ENCODE measurements at places on chromosomes 7 and 10. TPM values are rescaled to one million over a fixed set of nuclear protein-coding genes. Genes with fewer than 3 reads are reported as not detected.

- no peak for DNase-seq
These were observed 209.5 kb upstream of the KCTD7 start for GRCh38 chr7:66419210-66419609.

DNA sequence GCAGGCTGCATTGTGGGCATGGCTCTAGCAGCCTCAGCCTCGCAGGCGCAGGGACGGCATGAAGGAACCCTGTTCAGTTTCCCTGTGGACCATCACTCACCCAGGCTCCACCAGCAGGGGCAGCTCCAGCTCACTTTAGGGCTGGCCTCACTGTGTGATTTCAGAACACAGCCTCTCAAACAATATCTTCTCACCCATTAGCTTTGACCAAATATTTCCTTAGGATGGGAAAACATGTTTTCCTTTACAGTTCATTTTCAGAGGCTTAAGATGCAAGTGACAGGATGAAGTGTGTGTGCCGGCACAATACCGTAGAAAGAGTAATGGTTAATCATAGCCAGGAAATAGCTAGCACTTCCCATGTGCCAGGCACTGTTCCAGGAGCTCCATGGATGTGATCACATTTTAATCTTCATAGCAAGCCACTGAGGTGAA, 58.2 kb downstream of the LANCL2 start:
- peak; percentile 71 for DNase-seq

DNA sequence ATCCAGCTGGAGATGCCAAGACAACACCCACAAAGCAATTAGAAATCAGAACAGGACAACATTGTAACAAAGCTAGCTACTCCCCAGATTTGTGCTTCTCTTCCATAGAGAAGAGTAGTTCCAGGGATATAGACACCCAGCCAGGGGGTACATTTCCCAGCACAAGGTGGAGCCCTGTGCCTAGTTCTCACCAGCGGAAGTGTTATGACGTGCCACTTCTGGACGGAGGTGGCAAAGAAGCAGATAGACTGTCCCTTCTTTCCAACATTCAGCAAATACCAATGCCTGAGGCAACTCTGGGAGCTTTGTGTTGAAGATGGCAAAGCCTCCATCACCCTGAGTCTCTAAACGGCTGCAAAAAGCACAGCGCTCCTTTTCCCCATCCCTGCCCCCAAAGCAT, 23.4 kb upstream of the GSAP start:
- DNase-seq = no peak

The CNPY1 gene
- total RNA-seq = not detected

The ASZ1 gene
- total RNA-seq = not detected

GRCh38 chr7:148304456-148304855, 286.1 kb upstream of the C7orf33 start:
- DNase-seq = no peak

- peak; percentile 98 for DNase-seq
These were observed 8.2 kb upstream of the CLDN4 start for GRCh38 chr7:73822319-73823173.

GRCh38 chr10:62946278-62946677, 130.1 kb upstream of the EGR2 start:
- DNase-seq = no peak

DNA sequence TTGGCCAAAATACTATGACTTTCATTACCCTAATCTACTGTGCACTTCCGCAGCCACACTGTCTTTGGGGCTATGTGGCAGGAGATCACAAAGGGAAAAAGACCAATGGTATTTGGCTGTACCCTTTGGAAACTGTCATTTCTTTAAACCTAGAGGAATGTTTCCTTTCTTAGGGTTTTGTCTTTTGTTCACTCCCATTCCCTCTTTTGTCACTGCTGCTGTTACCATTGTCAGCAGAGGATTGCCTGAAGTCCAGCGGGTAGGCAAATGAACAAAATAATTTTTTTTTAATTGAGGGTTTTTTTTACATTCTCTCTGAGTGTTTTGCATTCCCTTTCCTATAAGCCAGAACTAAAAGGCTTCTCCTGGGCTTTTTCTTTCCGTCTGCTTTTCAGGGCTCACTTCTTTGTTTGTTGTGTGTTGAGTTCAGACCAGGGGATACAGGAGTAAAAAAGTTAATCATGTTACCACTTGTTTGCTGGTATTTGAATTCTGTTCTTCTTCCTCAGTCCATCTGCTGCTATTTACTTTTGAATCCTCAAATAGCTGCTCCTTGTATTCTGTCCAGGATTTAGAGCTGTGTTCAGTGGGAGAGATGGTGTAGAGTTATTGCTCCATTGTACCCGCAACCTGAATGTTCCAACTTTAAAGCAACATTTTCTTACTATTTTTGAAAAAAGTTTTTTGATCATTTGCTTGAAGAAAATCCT, 374.6 kb downstream of the SUGCT start:
- no peak for DNase-seq

The STRIP2 gene
- 7.5 TPM for total RNA-seq

The SGCE gene
- total RNA-seq = 123 TPM

Measured in SJSA1 (cell line).